ENCODE measurements at places on chromosomes 6 and 20.

GRCh38 chr6:71248878-71249544 is 39.6 kb upstream of the OGFRL1 start:
- no peak overlapping the region for H3K27ac ChIP-seq
- H3K4me3 ChIP-seq: no peak overlapping the region
- H3K36me3 ChIP-seq: no peaks in the 10 kb centered on the region

- H3K27ac ChIP-seq: no peak overlapping the region
- H3K27me3 ChIP-seq: no peaks in the 10 kb centered on the region
- no peaks in the 10 kb centered on the region for H3K36me3 ChIP-seq
- H3K4me3 ChIP-seq: no peak overlapping the region
These were observed 13.5 kb downstream of the EPB41L1 start for GRCh38 chr20:36167902-36168503.

DNA sequence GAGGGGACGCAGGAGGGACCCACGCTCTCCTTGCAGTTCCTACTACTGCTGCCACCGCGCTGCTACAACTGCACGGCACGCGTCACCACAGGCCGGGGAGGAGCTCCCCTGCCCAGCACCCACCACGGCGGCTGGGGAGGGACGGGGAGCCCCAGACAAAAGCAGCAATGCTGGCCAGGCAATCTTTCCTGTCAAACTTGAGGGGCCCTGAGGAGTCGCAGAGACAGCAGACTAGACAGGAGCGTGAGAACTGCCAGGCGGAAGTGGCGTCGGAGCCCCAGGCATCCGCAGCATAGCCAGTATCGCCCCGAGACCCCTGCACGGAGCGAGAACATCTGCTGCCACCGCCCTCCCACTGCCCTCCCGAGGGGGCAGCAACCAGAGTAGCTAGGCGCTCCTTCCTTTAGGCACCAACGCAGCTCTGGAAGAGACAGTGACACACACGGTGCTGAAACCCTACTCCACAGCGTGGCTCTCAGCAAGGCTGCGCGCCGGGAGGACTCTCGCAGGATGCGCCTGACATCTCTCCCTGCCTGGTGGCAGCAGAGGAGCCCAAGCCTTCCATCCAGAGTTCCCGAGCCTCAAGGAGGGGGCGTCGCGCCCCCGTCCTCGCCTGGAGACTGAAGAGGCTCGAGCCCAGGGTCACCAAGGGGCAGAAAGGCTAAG is 2.2 kb downstream of the TAF4 start:
- H3K36me3 ChIP-seq: peaks cover 21% of the 10 kb centered on the region
- H3K27ac ChIP-seq: no peak overlapping the region
- no peaks in the 10 kb centered on the region for H3K27me3 ChIP-seq
- peak overlapping the region; percentile 80 for H3K4me3 ChIP-seq
- H3K4me1 ChIP-seq: no peaks in the 10 kb centered on the region

DNA sequence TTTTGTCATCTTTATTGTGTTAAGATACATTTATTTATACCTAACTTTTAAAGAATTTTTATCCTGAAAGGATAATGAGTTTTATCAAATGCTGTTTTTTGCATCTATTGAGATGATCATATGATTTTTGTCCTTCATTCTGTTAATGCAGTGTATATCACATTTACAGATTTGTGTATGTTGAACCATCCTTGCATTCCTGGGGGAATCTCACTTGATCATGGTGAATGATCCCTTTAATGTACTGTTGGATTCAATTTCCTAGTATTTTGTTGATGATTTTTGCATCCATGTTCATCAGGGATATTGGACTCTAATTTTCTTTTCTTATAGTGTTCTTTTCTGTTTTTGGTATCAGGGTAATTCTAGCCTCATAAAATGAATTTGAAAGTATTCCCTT is 38.5 kb upstream of the SLC22A3 start:
- no peak overlapping the region for H3K27ac ChIP-seq
- DNase-seq: no peak
- no peak overlapping the region for H3K4me3 ChIP-seq
- no peaks in the 10 kb centered on the region for H3K27me3 ChIP-seq

DNA sequence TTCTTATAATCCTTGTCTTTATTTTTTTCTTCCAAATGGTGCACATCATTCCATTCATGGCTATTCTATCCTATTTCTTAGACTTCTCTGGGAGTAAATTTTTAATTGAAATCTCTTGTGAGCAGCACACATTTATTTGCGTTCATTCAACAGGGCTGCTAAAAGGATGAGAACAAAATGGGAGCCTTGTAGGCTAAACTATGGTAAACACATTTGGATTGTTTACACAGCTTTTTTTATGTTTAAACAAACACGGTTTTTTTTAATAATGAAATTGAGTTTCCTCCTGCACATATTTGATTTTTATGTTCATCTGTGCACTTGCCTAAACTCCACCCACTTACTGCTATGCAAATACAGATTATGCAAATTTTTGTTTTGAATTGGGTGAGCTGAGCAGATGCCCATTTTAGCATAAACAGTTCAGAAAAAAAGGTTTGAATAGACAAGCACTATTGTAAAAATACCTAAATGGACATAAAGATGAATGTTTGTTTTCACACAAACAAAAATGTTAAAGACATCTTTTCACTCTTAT is 92.0 kb downstream of the OLIG3 start:
- no peaks in the 10 kb centered on the region for H3K27me3 ChIP-seq
- no peaks in the 10 kb centered on the region for H3K4me1 ChIP-seq
- H3K4me3 ChIP-seq: no peak overlapping the region
- DNase-seq: no peak
- peaks cover 4% of the 10 kb centered on the region for H3K36me3 ChIP-seq

GRCh38 chr6:157682856-157683481 is 140.1 kb upstream of the SNX9 start:
- DNase-seq: no peak
- no peak overlapping the region for H3K27ac ChIP-seq
- H3K36me3 ChIP-seq: no peaks in the 10 kb centered on the region
- H3K27me3 ChIP-seq: no peaks in the 10 kb centered on the region

GRCh38 chr6:47286301-47286700 is 23.4 kb downstream of the TNFRSF21 start:
- no peak for DNase-seq
- H3K36me3 ChIP-seq: peaks cover 29% of the 10 kb centered on the region
- no peak overlapping the region for H3K27ac ChIP-seq
- no peak overlapping the region for H3K4me3 ChIP-seq
- peaks cover 1% of the 10 kb centered on the region for H3K4me1 ChIP-seq

DNA sequence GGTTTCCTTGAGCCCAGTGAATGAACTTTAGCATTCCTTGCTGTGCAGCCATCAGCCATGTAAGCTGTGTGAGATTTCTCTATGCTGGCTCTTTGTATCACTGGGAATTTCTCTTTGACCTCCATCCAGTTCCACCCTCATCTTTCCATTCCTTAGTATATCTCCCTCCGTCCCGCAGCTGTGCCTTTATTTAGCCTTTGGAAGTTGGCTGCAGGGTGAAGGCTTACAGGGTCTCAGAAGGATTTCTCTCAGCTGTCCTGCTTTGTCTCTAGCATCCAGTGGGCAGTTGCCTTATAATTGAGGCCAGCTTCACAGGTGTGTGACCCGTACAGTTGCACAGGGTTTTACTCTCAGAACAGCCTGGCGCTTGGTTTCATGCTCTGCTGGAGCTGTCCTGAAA is 144.3 kb downstream of the PXDC1 start:
- H3K27ac ChIP-seq: no peak overlapping the region
- H3K27me3 ChIP-seq: no peaks in the 10 kb centered on the region

GRCh38 chr6:10730254-10730653 is 7.4 kb downstream of the TMEM14C start:
- H3K4me1 ChIP-seq: no peaks in the 10 kb centered on the region
- H3K4me3 ChIP-seq: no peak overlapping the region
- no peaks in the 10 kb centered on the region for H3K27me3 ChIP-seq
- DNase-seq: no peak

DNA sequence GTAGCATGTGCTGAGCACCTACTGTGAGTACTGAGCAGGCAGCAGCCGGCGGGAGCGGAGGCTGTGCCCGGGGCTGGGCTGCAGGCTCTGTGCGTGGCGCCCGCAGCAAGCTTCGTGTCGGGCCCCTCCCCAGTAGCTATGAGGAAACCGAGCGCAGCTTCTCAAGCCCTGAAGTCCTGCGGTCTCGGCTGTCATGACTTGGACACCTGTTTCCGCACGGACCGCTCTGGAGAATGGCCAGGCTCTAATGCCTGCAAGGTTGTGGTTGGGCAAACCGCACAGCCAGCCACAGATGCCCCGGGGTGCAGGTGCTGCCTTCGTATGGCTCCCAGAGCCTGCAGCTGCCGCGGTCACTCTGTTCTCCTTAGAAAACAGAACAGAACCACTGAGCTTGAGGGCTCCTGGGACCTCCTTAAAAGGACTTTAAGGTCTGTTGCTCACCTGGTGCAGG is 33.7 kb downstream of the PYGB start:
- no peak overlapping the region for H3K27ac ChIP-seq
- H3K27me3 ChIP-seq: no peaks in the 10 kb centered on the region
- peaks cover 49% of the 10 kb centered on the region for H3K36me3 ChIP-seq
- no peak overlapping the region for H3K4me3 ChIP-seq
- no peak for DNase-seq

DNA sequence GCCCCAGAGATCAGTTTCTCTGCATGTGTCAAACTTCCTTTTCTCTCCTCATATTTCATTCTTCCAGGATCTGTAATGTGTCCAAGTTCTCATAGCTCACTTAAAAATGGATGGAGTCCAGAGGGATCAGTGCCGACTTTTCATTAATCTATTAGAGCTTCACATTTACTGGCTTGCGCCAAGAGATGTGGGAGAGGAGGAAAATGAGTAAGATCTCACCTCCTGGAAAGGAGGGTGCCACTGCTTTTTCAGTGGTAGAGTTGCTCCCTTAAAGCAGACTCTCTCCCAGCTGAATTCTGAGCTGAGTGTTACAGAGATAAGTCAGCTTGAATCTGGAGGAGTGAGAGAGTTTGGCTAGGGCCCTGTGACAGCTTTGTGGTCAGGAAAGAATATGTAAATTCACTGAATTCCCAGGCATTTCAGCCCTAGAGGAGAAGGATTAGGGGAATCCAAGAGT is 175.9 kb downstream of the SOX4 start:
- DNase-seq: peak; percentile 62
- no peak overlapping the region for H3K4me3 ChIP-seq
- H3K36me3 ChIP-seq: peaks cover 7% of the 10 kb centered on the region
- H3K27me3 ChIP-seq: no peaks in the 10 kb centered on the region

DNA sequence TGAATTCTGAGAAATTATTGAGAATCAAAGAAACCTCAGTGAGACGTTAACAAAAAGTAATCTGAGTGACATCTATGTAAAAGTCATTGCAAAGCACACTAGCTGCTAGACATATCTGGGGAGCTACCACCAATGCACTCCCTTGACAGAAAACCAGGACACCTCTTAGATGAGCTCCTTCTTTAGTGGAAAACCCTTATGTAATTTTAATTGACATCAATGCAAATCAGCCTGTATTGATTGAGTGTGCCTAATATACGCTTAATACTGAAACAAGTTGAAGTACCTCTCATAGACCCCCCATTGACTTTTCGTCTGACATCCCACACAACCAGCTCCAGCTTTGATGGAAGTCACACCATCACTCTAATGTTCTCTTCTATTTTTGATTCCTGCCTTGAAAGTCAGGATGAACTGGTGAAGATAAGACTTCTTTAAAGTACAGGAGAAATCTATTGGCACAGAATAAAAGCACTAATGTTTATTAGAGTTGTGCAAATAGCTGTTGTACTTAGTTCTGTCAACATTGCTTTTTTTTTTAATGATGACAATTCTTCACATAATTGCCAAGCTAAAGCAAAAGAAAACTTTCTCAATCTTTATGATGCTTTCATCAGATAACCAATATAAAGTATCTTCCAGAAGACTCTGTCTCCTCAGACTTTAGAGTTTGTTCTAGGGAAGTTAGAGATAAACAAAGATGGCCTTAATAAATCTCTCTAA is 98.0 kb upstream of the FAM8A1 start:
- DNase-seq: no peak
- H3K27me3 ChIP-seq: no peaks in the 10 kb centered on the region
- H3K36me3 ChIP-seq: no peaks in the 10 kb centered on the region
- H3K4me1 ChIP-seq: peaks cover 9% of the 10 kb centered on the region
- no peak overlapping the region for H3K27ac ChIP-seq
- H3K4me3 ChIP-seq: no peak overlapping the region

DNA sequence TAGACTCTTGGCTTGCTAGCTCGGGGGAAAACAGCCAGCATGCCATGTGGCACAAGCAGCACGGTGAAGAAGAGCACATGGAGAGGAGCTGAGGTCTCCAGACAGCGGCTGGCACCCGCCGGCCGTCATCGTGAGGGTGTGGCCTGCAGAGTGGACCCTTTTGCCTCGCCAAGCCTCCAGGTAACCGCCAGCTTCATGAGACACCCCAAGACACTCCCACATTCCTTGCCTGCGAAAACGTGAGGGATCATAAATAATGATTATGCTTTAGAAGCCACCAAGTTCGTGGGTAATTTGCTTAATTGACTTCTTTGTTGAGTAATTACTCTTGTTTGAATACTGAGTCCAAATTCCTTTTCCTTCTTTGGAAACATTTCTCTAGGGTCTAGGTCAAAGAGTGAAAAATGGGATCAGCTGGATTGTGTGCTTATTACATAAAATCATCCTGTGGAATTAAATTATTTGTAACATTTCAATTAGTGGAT is 23.2 kb downstream of the FAM50B start:
- peaks cover 3% of the 10 kb centered on the region for H3K4me1 ChIP-seq
- H3K27me3 ChIP-seq: no peaks in the 10 kb centered on the region
- H3K27ac ChIP-seq: no peak overlapping the region
- no peak overlapping the region for H3K4me3 ChIP-seq
- no peaks in the 10 kb centered on the region for H3K36me3 ChIP-seq

GRCh38 chr6:53854843-53855567 is 60.2 kb downstream of the LRRC1 start:
- H3K27ac ChIP-seq: no peak overlapping the region
- no peaks in the 10 kb centered on the region for H3K36me3 ChIP-seq
- DNase-seq: no peak
- no peak overlapping the region for H3K4me3 ChIP-seq

GRCh38 chr6:28953039-28953584 is 29.3 kb upstream of the TRIM27 start:
- H3K4me1 ChIP-seq: no peaks in the 10 kb centered on the region
- no peaks in the 10 kb centered on the region for H3K27me3 ChIP-seq
- no peak for DNase-seq
- no peak overlapping the region for H3K27ac ChIP-seq
- H3K4me3 ChIP-seq: peak overlapping the region; percentile 94

DNA sequence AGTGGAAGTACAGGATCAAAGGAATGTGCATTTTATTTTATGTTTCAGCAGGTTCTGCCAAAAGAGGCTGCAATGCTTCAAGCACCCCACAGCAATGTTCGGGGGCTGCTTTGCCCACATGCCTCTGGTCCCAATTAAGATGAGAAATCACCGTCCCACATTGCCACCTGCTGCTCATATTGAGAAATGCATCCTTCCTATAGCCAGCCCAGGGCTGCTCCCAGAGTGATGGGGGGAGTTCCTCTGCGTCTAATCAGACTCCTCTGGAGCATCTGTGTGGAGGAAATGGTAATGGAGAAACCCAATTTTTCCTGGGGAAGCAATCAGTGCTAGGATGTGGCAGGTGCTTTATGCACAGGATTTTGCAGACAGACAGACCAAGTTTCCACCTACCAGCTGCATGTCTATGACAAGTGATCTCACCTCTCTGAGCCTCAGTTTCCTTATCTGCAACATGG is 33.7 kb downstream of the PTGIS start:
- peaks cover 36% of the 10 kb centered on the region for H3K36me3 ChIP-seq
- H3K4me1 ChIP-seq: no peaks in the 10 kb centered on the region
- H3K27ac ChIP-seq: no peak overlapping the region
- peak; percentile 77 for DNase-seq
